Muscle of arm (tissue), 14 donors: ENCODE measurements at places on chromosomes 1 and 21.

GRCh38 chr1:214435867-214436266, 115.5 kb downstream of the PTPN14 start:
- no peak for DNase-seq

DNA sequence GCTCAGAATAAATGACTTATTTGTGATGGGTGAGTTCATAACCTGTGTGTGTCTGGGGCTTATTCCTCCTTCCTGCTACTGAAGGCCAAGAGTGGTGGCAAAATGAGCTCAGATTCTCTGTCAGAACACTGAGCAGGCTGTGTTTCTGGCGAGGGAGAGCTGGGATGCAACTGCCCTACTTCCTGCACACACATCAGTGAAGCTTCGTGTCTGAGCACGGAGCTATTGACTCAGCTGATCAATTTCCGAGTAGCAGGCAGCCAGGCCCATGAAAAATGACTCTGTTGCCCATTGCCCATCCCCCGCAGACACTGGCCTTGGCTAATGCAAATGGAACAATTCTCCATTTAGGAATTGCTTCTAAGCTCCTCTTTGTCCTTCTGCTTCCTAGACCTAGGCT, 27.7 kb downstream of the TNR start:
- DNase-seq: no peak

- DNase-seq: no peak
Observed at GRCh38 chr1:209023790-209024189, 559.7 kb upstream of the CAMK1G start.

GRCh38 chr1:76031496-76031895, 43.0 kb upstream of the ST6GALNAC3 start:
- no peak for DNase-seq

DNA sequence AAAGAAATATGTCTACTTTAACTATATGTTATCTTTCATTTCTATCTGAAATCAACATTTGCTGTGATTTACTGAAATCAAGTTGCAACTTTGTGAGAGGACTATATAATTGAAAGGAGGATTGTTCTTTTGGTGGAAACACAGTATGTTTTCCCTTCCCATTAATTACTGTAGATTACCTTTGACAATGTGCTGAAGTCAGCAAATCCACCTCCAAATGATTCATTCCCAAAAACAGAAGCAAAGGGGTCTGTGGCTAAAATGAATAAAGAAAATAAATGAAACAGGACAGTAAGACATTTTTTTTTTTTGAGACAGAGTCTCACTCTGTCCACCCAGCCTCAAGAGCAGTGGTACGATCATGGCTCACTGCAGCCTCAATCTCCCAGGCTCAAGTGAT, 35.4 kb upstream of the TTC39A start:
- no peak for DNase-seq

GRCh38 chr1:22670352-22670975, 17.4 kb downstream of the C1QB start:
- no peak for DNase-seq

- no peak for DNase-seq
Observed at GRCh38 chr1:179313004-179313403, 19.4 kb downstream of the SOAT1 start.
